ENCODE measurements at places on chromosomes 11 and 22.
A peak's percentile ranks its signal among the peaks of the same experiment; 100 is the strongest.

- no peak for DNase-seq
Observed at GRCh38 chr22:27245056-27245455, 556.5 kb downstream of the MN1 start.

DNA sequence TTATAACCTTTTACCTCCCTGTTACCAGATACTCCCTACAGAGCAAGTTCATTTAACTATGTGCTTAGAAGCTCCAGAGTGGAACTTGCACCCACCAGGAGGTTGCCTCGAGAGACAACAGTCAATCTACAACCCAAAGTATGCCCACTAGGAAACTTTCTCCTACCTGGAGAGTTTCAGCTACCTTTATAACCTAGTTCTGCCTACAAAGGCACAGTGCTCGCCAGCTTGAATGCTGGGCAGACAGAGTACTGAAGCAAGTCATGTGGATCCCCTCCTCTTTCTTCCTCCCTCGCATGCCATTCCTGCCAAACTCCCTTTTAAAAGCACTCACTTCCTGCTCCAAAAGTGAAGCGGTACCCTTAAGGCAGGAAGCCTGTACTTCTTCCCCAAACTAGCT, 258.9 kb downstream of the SWAP70 start:
- no peak for DNase-seq

- DNase-seq, result peak; percentile 41
Observed at GRCh38 chr11:34585735-34586487, 35.0 kb upstream of the EHF start.

DNA sequence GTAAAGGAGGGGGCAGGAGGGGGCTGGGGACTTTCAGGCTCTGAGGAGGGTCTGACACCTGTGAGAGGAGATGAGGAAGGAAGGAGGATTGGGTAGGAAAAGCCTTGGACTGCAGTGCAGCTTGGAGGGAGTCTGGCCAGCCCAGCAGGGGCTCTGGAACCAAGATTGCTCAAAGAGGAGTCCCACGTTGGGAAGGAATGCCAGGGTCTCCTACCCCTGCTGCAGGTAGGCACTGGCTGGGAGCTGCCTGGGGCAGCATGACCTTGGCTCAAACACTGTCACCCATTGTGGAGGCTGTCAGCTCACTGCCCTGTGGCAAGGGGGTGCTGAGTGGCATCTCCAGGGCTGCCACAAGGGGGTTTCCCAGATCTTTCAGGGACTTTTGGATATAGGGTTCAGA, 94.5 kb downstream of the RPS6KA4 start:
- no peak for DNase-seq

- DNase-seq, result no peak
Observed at GRCh38 chr11:109229682-109230081, 192.3 kb upstream of the C11orf87 start.

DNA sequence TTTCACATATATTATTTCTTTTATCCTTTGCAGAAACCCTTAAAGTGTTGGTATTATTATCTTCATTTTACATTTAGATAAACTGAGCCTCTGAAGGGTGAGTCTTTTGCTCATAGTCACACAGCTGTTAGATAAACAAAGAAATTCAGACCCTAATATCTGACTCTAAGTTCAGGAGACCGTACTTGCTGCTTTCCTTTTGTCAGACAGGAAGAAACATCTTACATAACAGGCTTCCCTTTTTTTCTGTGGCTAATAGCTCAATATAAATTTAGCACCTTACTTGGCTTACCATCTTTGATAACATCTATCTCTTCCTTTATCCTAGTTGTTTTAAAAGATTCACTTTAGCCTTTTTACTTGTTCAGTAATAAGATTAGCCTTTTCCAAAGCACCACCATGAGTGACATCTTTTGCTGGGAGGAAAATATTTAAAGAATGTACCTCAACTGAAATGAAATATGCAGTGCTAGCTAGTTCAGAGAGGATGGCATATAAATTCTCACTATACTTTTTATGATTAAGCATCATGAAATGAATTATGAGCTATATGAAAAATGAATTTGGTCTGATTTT, 128.6 kb downstream of the WNT11 start:
- no peak for DNase-seq

- no peak for DNase-seq
Observed at GRCh38 chr11:34514597-34514996, 1.0 kb upstream of the ELF5 start.

DNA sequence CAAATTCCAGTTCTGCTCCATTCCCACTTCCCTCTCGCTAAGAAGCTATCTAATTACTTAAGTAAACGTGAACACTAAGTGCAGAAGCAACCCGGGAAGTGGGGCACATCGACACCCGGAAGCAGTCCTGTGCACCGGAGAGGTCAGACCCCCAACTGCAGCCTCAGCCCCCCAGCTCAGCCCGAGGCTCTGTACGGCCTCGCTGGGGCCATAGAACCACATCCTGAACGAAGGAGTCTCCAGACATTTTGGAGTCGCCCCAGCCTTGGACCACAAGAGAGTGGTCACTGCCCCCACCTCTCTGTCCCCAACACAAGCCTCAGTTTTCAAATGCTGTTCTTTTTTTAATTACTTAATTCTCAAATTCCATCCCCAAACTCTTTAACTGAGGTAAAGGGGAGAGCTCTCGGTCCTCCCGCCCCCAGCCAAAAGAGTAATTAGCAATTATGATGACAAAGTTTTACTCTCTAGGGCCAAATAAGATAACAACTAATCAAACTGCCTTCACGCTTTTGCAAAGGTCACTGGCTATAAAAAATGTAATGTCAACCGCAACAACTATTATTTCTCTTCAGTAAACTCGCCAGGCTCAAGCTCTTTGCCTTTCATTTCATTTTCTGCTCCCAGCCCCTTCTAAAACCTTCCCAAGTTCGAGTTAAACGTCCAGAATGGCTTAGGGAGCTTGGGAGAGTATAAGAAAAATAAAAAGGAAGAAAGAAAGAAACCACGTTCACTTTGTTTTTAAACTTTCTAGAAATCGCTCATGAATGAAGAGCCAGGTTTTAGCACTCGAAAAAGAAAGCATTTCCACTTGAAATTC, 2.2 kb downstream of the PAX6 start:
- no peak for DNase-seq

DNA sequence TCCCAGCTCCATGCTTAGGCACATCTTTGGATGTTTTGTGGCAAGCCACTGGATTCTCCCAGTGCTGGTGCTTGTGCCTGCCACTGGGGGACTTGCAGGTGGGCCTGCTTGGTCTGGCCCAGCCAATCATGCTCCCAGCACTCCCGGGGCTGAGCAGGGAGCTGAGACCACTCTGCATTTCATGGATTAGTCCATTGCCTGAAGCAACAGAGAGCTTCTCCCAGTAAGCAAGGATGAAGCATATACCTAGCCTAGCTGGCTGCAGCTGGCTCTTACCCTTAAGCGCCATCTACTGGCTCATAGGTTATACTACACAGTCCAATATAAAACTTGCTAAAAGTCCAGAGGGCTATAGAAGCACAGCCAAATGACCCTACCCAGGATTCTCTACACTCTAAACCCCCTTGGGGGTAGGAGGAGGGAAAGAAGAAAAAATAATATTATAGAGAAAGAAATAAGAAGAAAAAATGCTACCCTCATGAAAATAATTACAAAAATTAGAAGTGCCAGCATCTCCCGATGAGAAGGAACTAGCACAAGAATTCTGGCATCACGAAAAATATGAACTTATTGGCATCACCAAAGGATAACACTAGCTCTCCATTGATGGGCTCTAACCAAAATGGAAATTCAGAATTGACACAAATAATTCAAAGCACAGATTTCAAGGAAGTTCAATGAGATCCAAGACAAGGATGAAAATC, 275.3 kb downstream of the C11orf87 start:
- DNase-seq, result peak; percentile 71

GRCh38 chr11:64364435-64364834, 5.5 kb downstream of the RPS6KA4 start:
- DNase-seq, result no peak

- no peak for DNase-seq
Observed at GRCh38 chr11:108224911-108225786, 2.3 kb downstream of the ATM start.

GRCh38 chr22:49951000-49951677, 9.4 kb upstream of the PIM3 start:
- DNase-seq, result no peak

GRCh38 chr11:124900464-124900863, 2.8 kb upstream of the ROBO4 start:
- DNase-seq, result no peak

DNA sequence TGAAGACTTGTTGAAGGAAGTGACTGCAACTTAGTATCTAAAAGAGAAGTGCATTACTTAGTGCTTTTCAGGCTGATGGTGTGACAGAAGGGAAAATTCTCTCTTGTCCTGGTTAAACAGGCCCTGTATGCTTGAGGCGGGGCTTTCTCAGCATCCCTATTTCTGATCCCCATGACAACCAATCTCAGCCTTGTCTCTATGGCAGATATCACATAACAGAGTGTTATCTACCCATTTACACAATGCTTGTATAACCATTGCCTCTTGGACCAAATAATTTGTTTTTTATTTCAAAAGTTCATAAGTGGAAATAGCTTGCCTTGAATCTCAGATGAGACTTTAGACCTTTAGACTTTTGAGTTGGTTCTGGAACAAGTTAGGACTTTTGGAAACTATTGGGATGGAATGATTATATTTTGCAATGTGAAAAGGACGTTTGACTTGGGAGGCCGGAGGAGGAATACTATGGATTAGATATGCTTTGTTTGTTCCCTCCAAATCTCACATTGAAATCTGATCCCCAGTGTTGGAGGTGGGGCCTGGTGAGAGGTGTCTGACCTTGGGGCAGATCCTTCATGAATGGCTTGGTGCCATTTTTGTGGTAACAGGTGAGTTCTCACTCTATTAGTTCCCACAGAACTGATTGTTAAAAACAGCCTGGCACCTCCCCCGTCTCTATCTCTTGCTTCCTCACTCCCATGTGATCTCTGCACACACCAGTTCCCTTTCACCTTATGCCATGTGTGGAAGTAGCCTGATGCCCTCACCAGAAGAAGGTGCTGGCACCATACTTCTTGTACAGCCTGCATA, 3.1 kb upstream of the GLYAT start:
- DNase-seq, result no peak

Data from NCI-H82 (cell line).